Fibroblast of villous mesenchyme (primary cell): ENCODE measurements at places on chromosomes 12 and 14.
A peak's percentile ranks its signal among the peaks of the same experiment; 100 is the strongest.

DNA sequence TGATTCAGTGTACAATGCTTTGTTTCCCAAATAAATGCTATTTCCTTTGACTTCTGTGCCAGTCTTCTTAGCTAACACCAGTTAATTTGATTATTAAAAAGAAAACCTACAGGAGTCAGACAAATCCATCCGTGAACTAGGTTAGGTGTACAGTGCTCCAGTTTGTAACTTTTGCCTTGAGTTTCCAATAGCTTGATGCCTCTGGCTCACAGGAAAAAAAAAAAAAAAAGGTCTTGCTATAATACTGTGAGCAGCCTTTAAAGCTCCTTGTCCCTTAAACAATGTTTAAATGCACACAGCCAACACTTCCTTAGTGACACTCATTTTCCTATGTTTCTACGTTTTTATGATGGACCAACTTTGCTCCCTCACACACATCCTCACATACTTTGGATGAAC, 71.8 kb upstream of the TMX1 start:
- no peak for DNase-seq

DNA sequence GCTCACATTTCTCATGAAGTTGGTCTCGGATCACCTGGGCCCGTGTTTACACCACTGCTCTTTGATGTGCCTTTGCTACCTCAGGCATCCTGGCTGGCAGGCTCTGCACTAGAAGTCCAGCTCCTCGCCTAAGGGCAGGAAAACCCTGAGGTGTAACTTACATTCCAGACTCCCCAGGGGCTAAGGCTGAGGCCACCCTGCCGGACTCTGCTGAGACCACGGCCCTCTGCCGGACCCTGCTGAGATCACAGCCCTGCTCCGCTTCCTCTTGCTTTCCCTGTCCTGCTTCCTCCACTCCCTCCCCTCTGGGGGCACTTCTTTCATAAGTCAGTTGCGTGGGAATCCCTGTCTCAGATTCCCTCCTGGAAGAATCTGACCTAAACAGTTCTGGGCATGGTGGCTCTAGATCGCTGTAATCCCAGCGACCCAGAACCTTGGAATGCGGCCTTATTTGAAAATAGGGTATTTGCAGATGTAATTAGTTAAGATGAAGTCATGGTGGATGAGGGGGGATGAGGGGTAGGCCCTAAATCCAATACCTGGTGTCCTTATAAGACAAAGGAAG, 17.2 kb downstream of the RILPL1 start:
- no peak for DNase-seq

GRCh38 chr14:81523016-81523415, 10.6 kb downstream of the SEL1L start:
- DNase-seq, result no peak

DNA sequence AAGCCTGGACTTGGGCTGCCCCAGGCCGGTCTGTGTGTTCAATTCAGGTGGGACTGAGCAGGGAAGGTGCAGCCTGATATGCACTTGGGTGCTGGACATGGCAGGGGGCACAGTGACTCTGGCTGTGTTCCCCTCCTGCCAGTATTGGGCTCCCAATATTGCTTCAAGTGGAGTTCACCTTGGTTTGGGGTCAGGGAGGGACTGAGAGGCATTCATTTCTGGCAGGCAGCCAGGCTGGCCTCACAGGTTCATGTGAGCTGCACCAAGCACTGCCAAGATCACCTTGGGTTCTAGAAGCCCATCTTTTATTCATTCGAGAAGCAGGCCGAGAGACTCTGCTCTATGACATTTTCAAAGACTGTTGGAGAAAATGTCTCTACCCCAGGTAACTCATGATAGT, 245.0 kb downstream of the CHST11 start:
- DNase-seq, result no peak

GRCh38 chr14:74038020-74038859, 19.1 kb downstream of the BBOF1 start:
- peak; percentile 75 for DNase-seq

DNA sequence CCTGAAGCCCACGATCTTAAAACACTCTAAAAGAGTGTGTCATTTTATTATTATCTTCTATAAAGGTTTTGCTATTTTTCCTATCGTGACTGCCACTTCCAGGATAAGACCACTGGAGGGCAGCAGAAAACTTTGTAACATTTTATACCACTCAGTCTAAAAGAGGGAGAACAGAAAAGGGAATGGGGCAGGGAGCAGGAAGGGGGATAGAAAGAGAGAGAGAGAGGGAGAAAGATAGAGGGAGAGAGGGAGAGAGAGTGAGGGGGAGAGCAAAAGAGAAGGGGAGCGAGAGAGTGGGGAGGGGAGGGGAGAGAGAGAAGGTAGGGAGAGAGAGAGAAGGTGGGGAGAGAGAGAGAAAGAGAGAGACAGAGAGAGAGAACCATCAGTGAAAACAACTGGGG, 2.0 kb upstream of the ART4 start:
- peak; percentile 71 for DNase-seq
